Cardiac septum (tissue), 1 donor: ENCODE measurements at places on chromosomes 7 and 10. TPM values are rescaled to one million over a fixed set of nuclear protein-coding genes. Genes with fewer than 3 reads are reported as not detected.

The CDNF gene
- total RNA-seq: 2.3 TPM

The PIP gene
- total RNA-seq: not detected

The ZNF488 gene
- total RNA-seq: 0.16 TPM

The ICA1 gene
- 76.0 TPM for total RNA-seq

The CHAT gene
- total RNA-seq: not detected

The SORBS1 gene
- 1,045 TPM for total RNA-seq

The TLX1 gene
- total RNA-seq: not detected

The IPMK gene
- total RNA-seq: 3.0 TPM

The NEUROD6 gene
- total RNA-seq: not detected

The ACSM6 gene
- total RNA-seq: 0.30 TPM

The CPA2 gene
- not detected for total RNA-seq

The ZSWIM8 gene
- 57.1 TPM for total RNA-seq

The OR13A1 gene
- not detected for total RNA-seq

The TWNK gene
- 5.2 TPM for total RNA-seq

The GDF10 gene
- 1.7 TPM for total RNA-seq

The ZPBP gene
- total RNA-seq: not detected

The ANAPC16 gene
- total RNA-seq: 171 TPM

The SPDYE2 gene
- total RNA-seq: not detected

The SLC26A5 gene
- not detected for total RNA-seq

The AGR3 gene
- total RNA-seq: not detected

The CYP2E1 gene
- 2.2 TPM for total RNA-seq

The CH25H gene
- total RNA-seq: 1.00 TPM

The HPSE2 gene
- 0.16 TPM for total RNA-seq

The LRMDA gene
- 4.5 TPM for total RNA-seq

The FANK1 gene
- 0.43 TPM for total RNA-seq

The KCND2 gene
- total RNA-seq: 0.22 TPM

The SLC25A28 gene
- 24.8 TPM for total RNA-seq

The NPSR1 gene
- total RNA-seq: not detected

The ADRA2A gene
- 1.1 TPM for total RNA-seq

The GTPBP10 gene
- total RNA-seq: 19.4 TPM

The ASB10 gene
- 17.3 TPM for total RNA-seq

The IL6 gene
- total RNA-seq: 5.8 TPM

The TMEM236 gene
- 0.54 TPM for total RNA-seq

The BAIAP2L1 gene
- 1.9 TPM for total RNA-seq

The ZEB1 gene
- 149 TPM for total RNA-seq

The SLC39A12 gene
- not detected for total RNA-seq

The PWWP2B gene
- 14.3 TPM for total RNA-seq

The ATP6V0E2 gene
- total RNA-seq: 80.2 TPM

The GPER1 gene
- 2.9 TPM for total RNA-seq

The HNRNPH3 gene
- total RNA-seq: 110 TPM

The LAMB1 gene
- total RNA-seq: 55.1 TPM

The SERPINE1 gene
- 27.2 TPM for total RNA-seq

The GJD4 gene
- total RNA-seq: not detected

The TM9SF3 gene
- total RNA-seq: 76.1 TPM

The PLAU gene
- total RNA-seq: 15.3 TPM

The GIMAP1 gene
- total RNA-seq: 3.5 TPM

The CNNM1 gene
- total RNA-seq: 0.22 TPM

The FUOM gene
- 6.1 TPM for total RNA-seq

The IFIT1 gene
- 9.8 TPM for total RNA-seq

The GIMAP7 gene
- 13.0 TPM for total RNA-seq
